ENCODE measurements at places on chromosomes 5 and 9.

- DNase-seq, result no peak
Observed at GRCh38 chr5:126441230-126441629, 18.0 kb downstream of the GRAMD2B start.

DNA sequence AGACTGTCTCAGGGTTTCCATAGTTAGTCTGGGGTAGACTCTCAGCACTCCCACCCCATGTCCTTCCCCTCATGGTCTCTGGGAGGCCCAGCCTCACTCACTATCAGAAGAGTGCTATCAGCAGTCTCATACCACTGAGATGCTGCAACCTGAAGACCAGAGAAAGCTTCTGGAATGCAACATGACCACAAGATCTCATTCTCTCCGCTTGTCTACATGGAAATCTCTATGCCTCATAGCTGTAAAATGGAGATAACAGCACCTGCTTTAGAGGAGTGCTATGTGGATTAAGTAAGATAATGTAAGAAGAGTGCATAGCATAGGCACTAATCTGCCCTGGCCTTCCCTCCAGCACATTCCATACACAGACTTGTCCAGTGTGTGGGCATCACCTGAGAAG lies 47.0 kb upstream of the ZNF169 start:
- DNase-seq, result no peak

DNA sequence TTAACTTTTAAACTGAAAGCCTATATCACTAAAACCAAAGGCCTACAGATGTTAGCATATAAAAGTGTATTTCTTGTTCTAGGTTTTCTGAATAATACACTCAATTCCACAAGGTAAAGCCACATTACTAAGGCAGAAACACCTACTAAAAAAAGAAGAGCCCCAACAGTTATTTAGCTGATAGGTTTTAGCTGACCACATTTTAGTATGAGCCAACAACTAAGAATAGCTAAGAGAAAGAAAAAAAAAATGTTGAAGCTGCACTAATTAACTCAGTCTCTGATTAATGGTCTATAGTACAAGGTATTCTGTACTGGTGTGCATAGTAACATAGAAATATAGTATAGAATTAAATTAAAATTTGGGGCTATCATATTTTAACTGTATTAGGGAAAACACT lies 23.5 kb downstream of the ZFR start:
- DNase-seq, result no peak

DNA sequence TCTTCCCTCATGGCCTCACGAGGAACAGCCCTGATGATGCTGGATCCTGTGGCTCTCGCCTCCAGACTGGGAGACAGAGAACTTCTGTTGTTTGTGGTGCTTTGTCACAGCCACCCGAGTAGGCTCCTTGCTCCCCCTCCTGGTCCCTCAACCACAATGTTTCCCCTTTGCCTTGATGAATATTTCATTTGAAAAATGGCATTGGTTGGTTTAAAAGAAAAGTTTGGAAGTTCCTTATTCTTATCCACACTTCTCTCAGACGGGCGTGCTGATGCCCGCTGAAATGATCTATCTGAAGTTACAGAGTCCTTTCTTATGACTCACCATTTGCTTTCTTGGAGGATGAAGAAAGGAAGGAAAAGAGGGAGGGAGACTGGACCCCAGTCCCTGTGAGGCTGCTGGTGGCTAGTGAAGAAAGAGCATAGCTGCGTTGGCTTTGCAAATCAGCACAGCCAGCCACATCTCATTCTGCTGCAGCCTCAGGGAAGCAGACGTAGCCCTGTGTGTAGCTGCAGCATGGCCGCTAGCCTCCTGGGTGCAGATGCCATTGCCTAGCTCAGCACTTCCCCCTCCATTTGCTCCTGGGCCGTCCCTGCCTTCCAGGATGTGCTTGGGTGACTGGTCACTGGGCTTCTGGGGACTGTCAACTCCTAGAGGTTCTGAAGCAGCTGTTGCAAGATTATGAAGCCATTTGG lies 185.9 kb downstream of the ERCC6L2 start:
- DNase-seq, result no peak

GRCh38 chr9:124015661-124016131 lies 4.1 kb downstream of the LHX2 start:
- DNase-seq, result no peak

DNA sequence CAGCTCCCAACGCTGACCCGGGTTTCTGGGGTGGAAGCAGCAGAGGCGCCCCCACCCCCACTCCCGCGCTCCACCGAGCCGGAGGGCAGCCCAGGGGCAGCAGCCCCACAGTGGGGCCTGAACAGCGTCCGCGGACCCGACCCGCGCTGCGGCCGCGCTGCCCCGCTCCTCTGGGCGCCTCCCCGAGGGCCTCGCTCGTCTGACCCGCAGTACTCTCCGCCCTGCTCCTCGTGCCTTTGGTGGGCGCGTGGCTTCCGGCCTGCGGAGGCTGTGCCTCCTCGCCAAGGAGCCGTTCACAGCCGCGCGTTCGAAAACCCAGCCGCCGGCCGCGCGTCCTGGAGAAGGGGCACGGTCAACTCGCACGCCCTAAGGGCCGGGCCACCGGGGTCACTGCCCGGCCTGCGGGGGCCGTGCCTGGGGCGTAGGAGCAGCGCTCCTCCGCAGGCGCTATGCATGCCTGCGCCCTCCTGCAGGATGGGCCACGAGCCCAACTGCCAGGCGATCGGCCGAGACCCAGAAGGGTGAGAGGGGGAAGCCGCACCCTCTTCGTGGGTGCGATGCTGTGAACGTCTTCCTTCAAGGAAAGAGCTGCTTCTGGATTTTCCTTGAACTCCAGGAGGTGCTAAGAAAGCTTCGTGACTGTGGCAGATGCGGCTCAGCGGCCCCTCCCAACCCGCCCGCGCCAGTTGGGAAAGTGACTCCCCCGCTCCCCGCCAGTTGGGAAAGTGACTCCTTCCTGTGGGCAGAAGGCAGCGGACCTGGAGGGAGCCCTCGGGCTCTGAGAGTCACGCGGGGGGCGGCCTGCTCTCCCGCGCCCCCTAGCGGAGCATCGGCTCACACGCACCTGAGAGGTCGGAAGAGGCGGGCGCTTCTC lies 82.7 kb downstream of the HSD17B3 start:
- no peak for DNase-seq

GRCh38 chr5:758698-759053 lies 25.9 kb downstream of the ZDHHC11B start:
- no peak for DNase-seq

- DNase-seq, result peak; percentile 64
Observed at GRCh38 chr5:73201547-73202513, 28.8 kb downstream of the TMEM174 start.

- no peak for DNase-seq
Observed at GRCh38 chr5:115417076-115417475, 120.6 kb upstream of the CCDC112 start.

DNA sequence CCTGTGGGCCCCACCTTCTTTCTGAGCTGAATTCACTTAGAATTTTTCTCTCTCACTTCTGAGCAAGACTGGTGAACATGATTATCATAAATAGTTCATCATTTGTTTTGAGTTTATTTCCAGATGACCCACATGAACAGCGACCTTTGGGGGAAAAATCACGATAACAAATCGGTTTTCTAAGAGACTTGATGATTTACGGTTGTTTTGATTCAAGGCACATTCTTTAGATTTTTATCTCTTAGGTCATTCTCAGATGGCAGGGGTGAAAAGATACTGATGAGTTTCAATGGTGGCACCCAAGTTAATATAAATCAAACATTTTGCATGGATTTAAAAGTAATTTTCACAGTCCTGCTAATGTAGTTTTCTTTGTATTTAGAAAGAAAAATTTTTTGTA lies 95.1 kb downstream of the DMXL1 start:
- no peak for DNase-seq

GRCh38 chr5:411728-412127 lies 31.2 kb upstream of the EXOC3 start:
- DNase-seq, result no peak

GRCh38 chr5:10533226-10533625 lies 30.6 kb upstream of the ANKRD33B start:
- no peak for DNase-seq

GRCh38 chr9:90795084-90795483 lies 6.5 kb upstream of the SYK start:
- DNase-seq, result no peak

DNA sequence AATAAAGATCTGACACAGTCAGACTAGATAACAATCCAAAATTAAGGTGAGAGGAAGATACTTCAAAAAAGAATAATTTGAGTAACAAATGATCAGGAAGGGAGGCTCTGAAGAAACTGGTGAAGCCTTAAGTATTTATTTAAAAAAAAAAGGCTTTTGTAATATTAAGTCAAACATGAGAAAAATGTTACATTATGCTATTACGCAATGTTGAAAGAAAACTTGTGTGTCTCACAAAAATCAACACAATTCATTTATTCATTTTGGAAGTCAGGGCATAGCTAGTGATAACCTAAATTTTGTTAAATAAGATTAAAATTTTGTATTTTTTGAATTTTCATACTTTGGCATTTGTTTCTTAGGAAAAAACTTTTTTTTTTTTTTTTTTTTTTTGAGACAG lies 28.2 kb downstream of the WDR41 start:
- DNase-seq, result no peak

- DNase-seq, result no peak
Observed at GRCh38 chr5:179301376-179301775, 43.9 kb downstream of the ADAMTS2 start.

DNA sequence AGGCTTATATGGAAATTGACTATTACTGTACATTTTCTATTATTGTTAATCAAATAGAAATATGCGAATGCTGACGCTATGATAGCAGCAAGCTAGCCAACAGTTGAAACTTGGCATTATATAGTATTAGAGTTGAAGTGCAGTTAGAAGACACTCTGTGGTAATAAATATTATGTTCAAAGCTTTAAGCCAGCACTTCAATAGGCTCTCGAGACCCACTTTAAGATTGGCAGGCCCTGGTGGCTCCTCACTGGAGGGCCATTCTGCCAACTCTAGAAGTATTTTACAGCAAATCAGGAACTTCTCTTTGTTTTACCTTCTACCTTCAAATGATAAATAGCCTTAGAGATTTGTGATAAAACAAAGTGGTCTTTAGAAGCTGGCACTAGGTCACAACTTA lies 2029.0 kb upstream of the WWC1 start:
- no peak for DNase-seq

GRCh38 chr9:112378328-112379176 lies 1.4 kb upstream of the HSDL2 start:
- DNase-seq, result no peak

GRCh38 chr5:472076-472655 lies 29.2 kb downstream of the EXOC3 start:
- DNase-seq, result no peak

- no peak for DNase-seq
Observed at GRCh38 chr9:109417054-109417453, 81.1 kb downstream of the PTPN3 start.

GRCh38 chr5:146331423-146331822 lies 7.2 kb upstream of the POU4F3 start:
- DNase-seq, result no peak

DNA sequence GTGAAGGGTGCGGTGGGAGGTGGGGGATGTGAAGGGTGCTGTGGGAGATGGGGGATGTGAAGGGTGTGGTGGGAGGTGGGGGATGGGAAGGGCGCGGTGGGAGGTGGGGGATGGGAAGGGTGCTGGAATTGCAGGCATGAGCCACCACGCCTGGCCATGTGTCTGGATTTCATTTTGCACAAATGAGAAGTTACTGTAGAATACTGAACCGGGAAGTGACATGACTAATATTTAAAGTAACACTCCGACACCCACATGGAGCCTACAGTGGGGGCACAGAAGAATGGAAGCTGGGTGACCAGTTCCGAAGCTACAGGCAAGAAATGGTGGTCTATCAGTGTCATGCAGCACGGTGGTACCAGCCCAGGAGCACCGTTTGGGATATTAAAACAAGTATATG lies 69.9 kb upstream of the SPTLC1 start:
- no peak for DNase-seq

DNA sequence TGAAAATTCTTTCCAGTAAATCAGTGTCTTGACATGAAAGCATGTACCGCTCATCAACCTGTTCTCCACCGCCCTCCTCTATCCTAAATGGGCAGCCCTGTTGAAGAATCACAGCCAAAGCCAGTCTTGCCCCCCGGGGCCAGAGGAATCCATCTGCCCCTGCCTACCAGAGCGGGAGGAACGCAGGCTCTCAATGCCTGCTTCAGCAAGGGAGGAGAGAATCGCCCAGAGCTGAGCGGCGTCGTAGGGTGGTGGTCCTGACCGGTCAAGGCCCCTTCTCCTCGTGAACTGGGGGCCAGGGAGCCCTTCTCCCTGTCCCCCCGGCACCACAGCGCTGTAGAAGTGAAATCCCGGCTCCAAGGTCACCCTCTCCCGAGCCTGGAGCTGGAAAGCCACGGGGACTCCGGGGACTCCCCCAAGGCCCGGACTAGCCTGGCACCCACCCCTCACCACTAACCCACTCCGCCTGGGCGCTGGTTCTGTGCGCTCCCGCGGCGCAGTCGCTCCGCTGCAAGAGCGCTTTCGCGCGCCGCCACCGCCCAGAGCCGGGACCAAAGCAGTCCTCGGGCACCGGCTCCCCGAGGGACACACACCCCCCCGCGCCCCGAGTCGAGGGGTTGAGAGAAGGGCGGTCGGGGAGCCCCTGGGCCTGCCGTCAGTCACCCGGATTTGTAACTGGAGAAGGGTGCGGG lies 718 bp upstream of the TMEM215 start:
- DNase-seq, result no peak

DNA sequence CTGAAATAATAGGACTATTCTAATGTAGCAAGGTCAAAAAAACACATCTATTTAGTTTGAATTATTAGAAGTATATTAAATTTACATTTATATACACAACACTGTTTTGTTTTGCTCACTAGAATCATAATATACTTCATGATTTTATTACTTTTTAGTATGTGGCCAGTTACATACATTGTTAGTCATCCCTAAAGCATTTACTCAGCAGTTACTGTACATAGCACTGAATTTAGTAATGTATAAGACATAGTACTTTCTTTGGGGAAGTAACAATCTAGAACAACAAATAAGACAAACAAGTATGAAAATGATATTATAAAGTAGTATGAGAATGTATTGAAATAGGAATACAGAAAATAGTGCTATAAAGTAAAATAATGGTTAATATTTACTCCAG lies 28.2 kb downstream of the ERCC8 start:
- DNase-seq, result no peak

GRCh38 chr5:177440211-177440989 lies 6.2 kb upstream of the PRR7 start:
- no peak for DNase-seq

DNA sequence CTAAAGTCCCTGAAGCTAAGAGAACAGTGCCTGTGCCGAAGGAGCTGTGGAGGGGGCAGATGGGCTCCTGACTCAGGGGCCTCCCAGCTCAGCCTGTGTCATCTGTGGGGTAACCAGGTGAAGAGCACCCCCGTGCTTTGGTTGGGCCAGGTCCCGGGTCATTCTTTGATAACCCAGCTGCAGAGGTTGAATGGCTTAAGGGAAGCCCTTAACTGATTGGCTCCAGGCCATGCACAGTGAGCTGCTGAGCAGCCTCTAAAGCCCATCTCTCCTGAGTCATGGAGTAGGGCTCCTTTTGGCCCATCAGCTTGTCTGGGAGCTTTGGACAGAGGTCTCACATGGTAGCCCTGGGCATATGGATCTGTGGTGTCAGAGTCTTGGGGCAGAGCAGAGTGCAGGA lies 28.7 kb downstream of the COL27A1 start:
- no peak for DNase-seq

- DNase-seq, result no peak
Observed at GRCh38 chr5:109645707-109646192, 44.0 kb upstream of the MAN2A1 start.
